ENCODE measurements at places on chromosomes 6 and 20. TPM values are rescaled to one million over a fixed set of nuclear protein-coding genes. Genes with fewer than 3 reads are reported as not detected.

PGC gene
- not detected for total RNA-seq

OR2H1 gene
- total RNA-seq: not detected

BHLHE23 gene
- not detected for total RNA-seq

TGIF2 gene
- 7.3 TPM for total RNA-seq

TBXT gene
- total RNA-seq: not detected

EXOC2 gene
- 39.2 TPM for total RNA-seq

CLDN20 gene
- total RNA-seq: not detected

GDAP1L1 gene
- total RNA-seq: not detected

CDYL gene
- total RNA-seq: 58.6 TPM

SYCP2 gene
- total RNA-seq: 3.0 TPM

LRRN4 gene
- total RNA-seq: not detected

SMIM13 gene
- total RNA-seq: 8.3 TPM

ENPP1 gene
- total RNA-seq: 54.7 TPM

GNMT gene
- not detected for total RNA-seq

PDYN gene
- not detected for total RNA-seq

CFB gene
- 8.1 TPM for total RNA-seq

BANF2 gene
- total RNA-seq: not detected

GGT7 gene
- 14.9 TPM for total RNA-seq

ZFP57 gene
- not detected for total RNA-seq

MEI4 gene
- 0.31 TPM for total RNA-seq

RAET1L gene
- total RNA-seq: not detected

SNPH gene
- total RNA-seq: 31.6 TPM

PRL gene
- not detected for total RNA-seq

NRSN1 gene
- 0.15 TPM for total RNA-seq

SRSF12 gene
- 0.74 TPM for total RNA-seq

ENPP5 gene
- total RNA-seq: 1.5 TPM

TRIM27 gene
- 38.4 TPM for total RNA-seq

C6orf141 gene
- total RNA-seq: 2.3 TPM

LY86 gene
- total RNA-seq: not detected

RNASET2 gene
- 28.3 TPM for total RNA-seq

PRR18 gene
- not detected for total RNA-seq

AK9 gene
- total RNA-seq: 9.1 TPM

SLC24A3 gene
- total RNA-seq: 2.7 TPM

SNRPB gene
- 154 TPM for total RNA-seq

GPLD1 gene
- 5.0 TPM for total RNA-seq

RAB23 gene
- 107 TPM for total RNA-seq

POU5F1 gene
- 0.58 TPM for total RNA-seq

GRM1 gene
- not detected for total RNA-seq

TMEM217 gene
- total RNA-seq: not detected

VSX1 gene
- total RNA-seq: not detected

RPP40 gene
- total RNA-seq: 4.4 TPM

SIRPA gene
- 11.7 TPM for total RNA-seq

FAM217A gene
- not detected for total RNA-seq

PI16 gene
- total RNA-seq: 48.1 TPM

SPTLC3 gene
- 6.3 TPM for total RNA-seq

IL17A gene
- total RNA-seq: not detected

POPDC3 gene
- total RNA-seq: 1.5 TPM

RNF217 gene
- total RNA-seq: 26.2 TPM

E2F1 gene
- 0.57 TPM for total RNA-seq
